ENCODE measurements at places on chromosomes 16 and 17.

DNA sequence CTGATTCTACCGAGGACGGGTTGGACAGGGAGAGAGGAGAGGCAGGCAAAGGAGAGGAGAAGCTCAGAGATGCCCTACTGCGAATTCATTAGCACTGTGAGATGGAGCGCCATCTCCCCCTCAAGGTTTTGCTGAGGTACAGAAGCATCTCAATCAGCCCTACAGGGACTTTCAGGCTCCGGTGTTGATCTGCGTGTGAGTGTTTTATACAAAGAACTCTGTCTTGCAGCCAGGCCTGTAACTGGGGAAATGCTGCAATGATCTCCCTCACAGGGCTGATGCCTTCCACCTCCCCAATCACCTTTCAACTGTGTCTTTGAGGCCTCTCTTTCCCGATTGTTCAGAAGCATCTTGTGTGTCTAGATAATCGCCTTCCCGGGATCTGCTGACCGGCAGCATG is 74.8 kb downstream of the IRX6 start:
- no peak for DNase-seq

DNA sequence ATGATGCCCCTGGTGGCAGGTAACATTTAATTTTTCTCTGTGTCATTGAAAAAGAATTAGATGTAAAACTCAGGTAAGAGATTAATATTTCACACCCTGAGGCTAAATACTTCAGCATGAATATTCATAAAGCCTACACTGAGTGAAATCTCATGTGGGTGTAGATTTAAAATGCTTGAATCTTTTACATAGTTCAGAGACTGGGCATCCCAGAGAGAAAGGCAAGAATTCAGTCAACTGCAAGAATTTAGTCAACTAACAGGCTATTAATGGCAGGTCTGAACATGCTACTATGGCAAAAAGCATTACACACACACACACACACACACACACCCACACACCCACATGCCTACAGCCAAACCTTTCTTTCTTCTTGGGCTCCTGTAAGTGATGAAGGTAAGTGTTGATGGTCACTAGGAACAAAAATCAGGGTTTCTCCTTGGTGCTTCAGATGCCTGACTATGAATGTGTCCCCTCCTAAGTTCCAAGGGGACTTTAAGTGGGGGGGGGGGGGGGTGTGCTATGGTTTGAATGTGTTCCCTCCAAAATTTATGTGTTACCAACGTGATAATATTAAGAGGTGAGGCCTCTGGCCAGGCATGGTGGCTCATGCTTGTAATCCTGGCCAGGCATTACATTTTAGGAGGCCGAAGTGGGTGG is 63.7 kb upstream of the PSMD7 start:
- DNase-seq = no peak

DNA sequence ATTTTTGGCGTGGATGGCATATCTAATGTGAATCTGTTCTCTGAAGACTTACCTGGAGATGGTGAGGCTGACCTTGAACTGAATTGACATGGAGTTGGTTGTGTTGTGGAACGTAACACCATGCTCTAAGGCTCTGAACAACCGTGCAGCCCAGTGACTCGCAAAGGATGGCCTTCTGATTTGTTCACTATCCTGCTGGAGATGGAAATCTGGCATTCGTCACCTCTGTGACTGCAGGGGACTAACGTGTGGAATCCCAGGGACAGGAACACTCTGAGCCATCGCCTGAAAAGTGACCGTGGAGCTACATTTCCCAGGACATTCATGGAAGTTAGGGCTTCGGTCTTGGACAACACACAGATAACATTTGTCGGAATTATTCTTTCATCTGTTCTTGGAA is 61.1 kb downstream of the BANP start:
- DNase-seq = no peak

DNA sequence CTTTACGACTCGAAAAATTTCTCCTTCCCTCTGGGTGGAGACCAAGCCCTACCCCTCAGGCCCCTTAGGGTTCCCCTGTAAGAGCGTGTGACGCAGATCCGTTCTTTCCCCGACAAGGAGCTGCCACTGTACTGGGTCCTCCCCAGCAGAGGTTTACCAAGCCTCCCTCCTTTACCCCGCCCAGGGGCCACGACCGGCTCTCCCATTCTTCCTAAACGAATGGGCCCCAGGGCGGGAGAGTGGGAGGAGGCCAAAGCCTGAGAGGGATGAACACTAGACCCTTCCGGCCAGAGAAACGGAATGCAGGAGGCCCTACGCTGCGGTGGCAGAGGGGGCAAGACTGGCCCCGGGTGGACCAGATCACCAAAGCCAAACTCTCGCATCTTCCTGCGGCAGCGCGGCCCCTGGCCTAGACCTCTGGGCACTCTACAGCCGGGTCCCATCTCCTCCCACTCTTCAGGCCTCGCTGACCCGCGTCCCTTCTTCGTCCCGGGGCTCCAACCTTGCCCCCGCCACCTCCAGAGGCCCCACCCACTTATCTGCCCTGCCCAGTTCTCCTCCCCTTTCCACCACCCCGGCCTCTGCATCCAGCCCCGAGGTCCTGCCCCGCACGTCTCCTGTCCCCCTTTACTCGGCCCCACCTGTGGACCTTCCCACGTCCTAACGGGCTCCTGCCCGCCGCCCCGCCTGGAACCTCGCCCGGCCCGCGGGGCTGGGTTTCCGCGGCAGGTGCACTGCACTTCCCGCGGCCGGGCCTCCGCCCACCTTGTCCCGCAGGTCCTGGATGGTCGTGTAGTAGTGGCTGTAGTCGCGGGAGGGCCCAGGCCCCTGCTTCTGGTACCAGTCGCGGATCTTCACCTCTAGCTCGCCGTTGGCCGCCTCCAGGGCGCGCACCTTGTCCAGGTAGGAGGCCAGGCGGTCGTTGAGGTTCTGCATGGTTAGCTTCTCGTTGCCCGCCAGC is 765 bp downstream of the KRT19 start:
- DNase-seq = peak; percentile 8

DNA sequence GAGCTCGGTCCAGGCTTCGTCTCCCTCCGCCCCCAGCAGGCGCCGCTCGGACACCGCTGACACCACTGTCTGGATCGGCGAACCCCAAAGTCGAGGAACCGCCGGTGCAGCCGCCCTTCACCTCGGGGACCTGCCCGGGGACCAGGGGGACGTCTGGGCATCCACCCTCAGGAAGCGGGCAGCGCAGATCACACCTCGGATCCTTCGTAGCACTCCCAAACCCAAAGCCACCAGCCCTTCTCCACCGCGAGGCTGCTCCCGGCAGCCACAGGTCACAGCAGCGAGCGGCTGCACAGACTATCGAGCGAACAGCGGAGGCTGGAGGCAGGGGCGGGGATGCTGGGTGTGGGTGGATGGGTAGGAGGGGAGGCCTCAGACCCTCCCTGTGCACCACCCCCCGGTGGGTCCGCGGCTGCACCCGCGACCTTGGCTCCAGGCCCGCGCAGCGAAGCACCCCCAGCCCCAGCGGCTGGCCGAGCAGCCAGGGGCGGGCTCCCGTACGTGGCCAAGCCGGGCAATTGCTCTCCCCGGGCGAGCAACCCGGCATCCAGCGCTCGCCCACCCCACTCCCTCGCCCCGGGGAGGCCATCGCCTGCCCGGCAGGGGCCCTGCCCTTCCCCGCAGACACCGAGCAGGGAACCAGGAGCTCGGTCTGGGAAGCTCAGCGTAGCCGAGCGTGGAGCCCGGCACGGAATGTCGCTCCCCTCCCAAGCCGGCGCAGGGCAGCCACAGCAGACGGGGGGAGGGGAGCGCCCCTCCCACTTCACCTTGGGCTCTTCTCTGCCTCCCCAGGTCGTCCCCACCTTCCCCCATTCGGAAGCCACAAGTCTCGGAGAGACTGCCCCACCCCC is 1.0 kb downstream of the SDK2 start:
- DNase-seq = peak; percentile 55

- DNase-seq = no peak
Observed at GRCh38 chr17:44094701-44095387, 24.3 kb downstream of the G6PC3 start.

- no peak for DNase-seq
Observed at GRCh38 chr17:38994026-38994425, 26.8 kb upstream of the FBXO47 start.

GRCh38 chr17:50768346-50768761 is 1.0 kb upstream of the ANKRD40CL start:
- no peak for DNase-seq

DNA sequence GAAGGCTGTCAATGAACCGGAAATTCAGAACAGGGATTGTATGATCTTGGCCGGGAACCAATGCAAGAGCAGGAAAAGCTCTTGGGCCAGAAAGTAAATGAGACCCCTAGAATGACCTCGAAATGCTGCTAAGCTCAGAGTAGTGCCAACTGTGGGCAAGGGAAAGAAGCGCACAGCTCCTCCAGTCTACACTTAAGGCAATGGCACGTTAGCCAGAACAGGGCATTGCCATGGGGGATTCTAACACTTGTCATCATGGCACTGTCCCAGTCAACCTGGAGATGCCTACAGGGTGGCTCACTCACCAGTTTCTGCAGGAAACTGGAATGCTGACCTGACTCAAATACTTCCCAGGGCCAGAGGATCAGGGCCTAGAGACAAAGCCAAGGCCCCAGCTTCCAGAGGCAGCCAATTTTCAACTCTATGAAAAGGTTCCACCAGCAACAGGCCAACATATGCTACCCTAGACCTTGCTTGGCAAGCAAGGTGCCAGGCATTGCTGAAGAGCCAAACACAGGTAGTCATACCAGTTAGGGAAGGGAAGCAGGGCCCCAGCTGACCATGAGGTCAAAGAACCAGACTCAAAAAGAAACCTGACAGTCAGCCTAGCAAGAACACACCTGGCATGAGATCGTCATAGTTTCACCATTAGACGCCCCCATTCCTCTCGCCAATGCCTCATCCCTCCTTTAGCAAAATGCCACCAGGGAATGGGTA is 34.9 kb downstream of the ARHGAP17 start:
- peak; percentile 41 for DNase-seq

DNA sequence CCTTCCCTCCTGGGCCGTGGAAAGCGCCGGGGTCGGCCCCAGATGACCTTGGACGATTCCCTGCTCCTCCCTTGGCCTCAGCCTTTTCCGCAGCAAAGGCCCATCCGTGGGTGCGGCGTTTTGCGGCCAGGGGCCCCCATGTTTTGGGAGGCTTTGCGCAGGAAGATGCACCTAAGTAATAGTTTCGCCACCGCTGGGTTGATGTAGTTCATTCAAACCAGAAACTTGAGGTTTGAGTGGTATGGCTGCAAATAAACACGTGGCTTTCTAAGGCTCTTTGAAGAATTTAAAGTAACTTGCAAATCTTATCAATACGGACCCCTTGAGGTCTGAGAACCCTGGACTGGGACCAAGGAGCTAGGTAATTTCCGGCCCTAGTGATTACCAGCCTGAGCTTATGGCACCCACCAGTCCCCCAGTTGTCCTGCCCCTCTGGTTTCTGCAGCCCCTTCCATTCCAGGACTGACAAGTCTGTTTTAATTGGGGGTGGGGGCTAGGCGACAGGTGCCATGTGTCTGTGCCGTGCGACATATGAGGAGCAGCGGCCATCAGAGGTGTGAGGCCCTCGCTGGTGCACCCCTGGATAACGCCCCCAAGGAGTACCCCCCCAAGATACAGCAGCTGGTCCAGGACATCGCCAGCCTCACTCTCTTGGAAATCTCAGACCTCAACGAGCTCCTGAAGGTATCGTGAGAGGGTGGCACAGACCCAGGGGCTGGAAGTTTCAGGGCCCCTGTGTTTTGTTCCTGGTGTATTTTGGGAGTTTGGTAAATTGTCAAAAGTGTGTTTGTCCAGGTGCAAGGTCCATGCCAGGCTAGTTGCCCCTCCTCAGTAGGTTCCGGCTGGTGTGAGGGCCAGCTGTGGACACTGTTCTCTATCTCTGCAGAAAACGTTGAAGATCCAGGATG is 834 bp downstream of the MRPL12 start:
- peak; percentile 43 for DNase-seq

- no peak for DNase-seq
Observed at GRCh38 chr16:19607616-19608280, 52.2 kb downstream of the VPS35L start.

- DNase-seq = no peak
Observed at GRCh38 chr17:16383772-16384287, 2.9 kb downstream of the UBB start.

GRCh38 chr17:14307560-14308024 is 6.7 kb downstream of the HS3ST3B1 start:
- peak; percentile 42 for DNase-seq

GRCh38 chr17:35537601-35538141 is at the start of gene SLFN12L:
TSS of gene SLFN12L (minus strand) at chr17:35537678. CDS start at chr17:35522364, 15,314 bp downstream.
- no peak for DNase-seq

DNA sequence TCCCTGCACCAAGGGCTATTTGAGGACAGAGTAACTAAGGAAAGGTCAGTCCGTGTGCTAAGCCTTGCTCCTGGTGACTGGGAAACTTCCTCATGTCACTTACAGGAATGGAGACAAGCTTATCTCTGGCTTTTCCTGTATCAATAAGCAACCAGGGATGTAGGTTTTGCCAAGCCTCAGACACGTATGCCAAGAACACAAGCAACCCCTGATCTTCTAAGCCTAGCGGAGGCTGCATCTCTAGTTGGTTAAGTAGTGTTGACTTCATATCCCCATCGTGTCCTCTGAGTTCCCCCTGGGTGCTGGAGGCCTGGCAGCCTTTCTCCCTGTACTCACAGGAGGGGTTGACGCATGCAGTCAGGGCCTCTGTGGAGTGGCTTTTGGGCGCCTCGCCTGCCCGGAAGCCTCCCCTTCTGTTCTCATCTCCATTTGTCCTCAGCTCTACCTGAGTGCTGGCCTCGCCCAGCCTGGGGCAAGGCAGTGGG is 1.4 kb upstream of the C1QTNF1 start:
- DNase-seq = no peak

GRCh38 chr16:2473999-2474876 is 689 bp upstream of the TBC1D24 start:
- DNase-seq = peak; percentile 69

- DNase-seq = peak; percentile 83
Observed at GRCh38 chr16:18969050-18969854, 14.5 kb upstream of the TMC7 start.

- DNase-seq = no peak
Observed at GRCh38 chr17:6749519-6749918, 6.3 kb upstream of the XAF1 start.

DNA sequence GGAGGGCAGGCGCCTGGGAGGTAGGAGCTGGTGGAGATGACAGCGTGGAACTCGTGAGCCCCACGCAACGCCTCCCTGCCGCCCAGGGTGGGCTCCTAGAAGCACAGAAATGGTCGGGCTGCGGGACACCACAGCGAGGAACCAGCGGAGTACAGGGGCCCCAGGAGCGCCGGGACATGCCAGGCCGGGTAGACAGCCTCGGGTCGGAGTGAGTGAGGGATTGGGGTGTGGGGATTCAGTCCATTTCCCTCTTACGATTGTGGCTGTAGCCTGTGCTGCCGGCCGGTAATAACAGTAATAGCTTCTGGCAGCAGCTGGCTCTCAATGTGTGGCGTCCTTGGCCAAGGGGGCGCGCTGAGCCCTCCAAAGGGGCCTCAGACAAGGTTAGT is 12.2 kb upstream of the CES3 start:
- no peak for DNase-seq

- no peak for DNase-seq
Observed at GRCh38 chr16:7521834-7522233, 189.2 kb downstream of the RBFOX1 start.

- peak; percentile 59 for DNase-seq
Observed at GRCh38 chr16:88561485-88562359, 8.5 kb upstream of the ZC3H18 start.

- no peak for DNase-seq
Observed at GRCh38 chr17:73359352-73359751, 47.6 kb upstream of the CDC42EP4 start.

Data from stimulated activated CD4-positive, alpha-beta T cell treated with anti-CD3 and anti-CD28 coated beads, Interleukin-15, amount 100 ng/mL, for 24 hours (primary cell).